NCI-H187 (cell line): ENCODE measurements at places on chromosomes 4 and X.

- DNase-seq: no peak
Measured at GRCh38 chr4:67678612-67679011, 22.3 kb downstream of the UBA6 start.

DNA sequence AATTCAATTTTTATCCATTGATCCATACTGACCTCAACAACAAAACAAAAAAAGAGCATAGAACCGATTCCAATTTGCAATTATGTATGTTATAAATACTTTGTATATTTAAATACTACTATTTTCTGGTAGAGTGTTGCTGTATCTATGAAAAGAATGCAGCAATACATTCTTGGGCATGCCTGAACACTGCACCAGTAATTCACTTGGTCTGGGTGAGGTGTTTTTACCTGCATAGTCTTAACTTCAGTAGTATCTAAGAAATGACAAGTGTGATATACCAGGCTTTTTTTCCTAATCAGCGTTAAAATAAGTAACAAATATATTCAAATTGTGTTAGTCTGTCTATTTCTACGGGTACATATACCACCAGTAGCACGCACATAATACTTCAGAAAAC lies 120.2 kb downstream of the KLHL13 start:
- DNase-seq: no peak

- DNase-seq: no peak
Measured at GRCh38 chrX:9522378-9523155, 57.7 kb downstream of the TBL1X start.

- DNase-seq: no peak
Measured at GRCh38 chrX:153763298-153763932, 634 bp upstream of the PLXNB3 start.

GRCh38 chrX:4129626-4130025 lies 416.2 kb upstream of the PRKX start:
- peak; percentile 62 for DNase-seq

DNA sequence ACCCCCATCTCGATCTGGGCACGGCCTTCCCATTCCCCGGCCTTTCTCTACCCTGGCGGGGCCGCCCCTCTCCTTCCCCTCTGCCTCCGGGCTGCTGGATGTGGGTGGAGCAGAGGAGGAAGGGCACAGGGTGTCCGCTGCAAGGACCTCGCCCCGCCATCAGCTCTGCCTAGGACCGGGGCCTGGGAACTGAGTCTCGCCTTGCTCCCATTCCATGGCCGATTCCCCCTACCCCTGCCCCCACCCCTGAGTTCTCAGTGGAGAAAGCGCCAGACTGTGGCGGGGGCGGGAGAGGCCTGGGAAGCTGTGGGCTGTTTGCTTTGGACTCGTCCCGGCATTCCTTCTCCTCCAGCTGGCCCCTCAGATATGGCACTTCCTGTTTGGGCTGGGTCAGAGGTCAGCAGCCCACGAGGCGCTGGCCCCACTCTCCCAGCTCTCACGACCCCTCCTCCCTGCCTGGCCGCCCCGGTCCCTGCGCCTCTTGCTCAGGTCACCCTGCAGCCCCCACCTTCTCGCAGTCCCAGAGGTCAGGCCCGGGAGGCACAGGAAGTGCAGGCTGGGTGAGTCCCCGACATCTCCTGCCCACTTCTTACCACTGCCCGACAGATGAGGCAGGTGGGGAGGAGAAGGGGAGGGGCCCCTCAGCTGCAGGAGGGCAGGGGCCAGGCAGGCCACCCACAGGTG lies 6.4 kb upstream of the BGN start:
- DNase-seq: no peak

- DNase-seq: no peak
Measured at GRCh38 chr4:23894021-23894420, 4.2 kb upstream of the PPARGC1A start.

GRCh38 chr4:146029939-146030710 lies 91.5 kb upstream of the ZNF827 start:
- no peak for DNase-seq

- no peak for DNase-seq
Measured at GRCh38 chr4:169286562-169287301, 16.0 kb upstream of the SH3RF1 start.

DNA sequence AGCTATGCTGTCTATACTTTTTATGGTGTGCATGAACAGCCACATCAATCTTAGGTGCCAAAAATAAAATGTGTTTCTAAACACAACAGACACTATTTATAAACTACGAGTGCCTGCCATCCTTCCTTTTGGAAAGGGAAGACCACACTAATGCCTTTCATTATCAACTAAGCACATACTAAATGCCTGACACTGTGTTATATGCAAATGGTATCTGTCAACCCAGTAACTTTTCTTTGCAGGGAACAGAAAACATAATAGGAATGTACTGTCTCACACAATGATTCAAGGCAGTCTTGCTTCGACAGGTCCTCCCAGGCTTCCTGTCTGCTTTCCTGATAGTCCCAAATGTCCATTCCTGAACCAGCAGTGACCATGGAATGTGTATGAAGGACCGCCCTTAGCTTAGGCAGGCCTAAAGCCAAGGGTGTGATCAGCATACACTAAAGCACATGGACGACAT lies 43.8 kb downstream of the ADGRA3 start:
- no peak for DNase-seq

GRCh38 chr4:110059556-110060191 lies 138.7 kb downstream of the ELOVL6 start:
- DNase-seq: no peak

DNA sequence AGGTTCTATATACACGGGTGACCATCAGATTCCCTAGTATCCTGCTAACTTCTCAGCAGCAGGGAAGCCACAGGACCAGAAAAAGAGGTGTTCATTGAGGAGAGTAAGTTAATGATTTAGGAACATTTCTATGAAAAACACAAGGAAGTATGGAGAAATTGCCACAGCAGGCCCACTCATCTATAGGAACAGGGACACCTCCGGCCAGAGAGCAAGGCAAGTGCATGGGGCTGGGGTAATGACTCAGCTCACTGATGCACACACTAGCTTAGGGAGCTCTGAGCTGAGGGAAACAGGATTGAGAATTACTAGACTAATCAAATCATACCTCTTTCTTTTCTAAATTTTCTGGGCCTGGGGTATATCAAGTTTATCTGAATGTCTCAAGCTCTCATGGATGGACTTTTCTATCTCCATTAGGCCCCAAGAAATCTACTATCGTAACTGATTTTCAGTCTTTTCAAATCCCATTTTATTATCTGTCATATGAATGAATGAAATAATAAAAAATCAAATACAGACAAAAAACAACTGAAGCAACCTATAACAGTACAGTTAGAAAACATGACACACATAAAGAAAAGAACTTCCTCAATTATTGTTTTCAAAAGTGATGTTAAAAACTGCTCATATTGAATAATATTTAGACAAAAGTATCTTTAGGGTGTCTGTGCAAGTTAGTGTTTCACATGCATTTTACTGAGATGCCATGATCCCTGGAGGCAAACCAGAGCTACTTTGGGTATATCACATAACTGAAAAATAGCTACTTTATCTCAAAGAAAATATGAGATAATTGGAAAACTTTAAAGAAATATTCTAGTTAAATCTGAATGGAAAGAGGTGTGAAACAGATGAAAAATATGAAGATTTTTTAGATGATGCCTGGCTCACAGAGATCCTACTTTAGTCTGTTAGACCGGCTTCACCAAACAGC lies 89.8 kb downstream of the FBXO8 start:
- DNase-seq: no peak

DNA sequence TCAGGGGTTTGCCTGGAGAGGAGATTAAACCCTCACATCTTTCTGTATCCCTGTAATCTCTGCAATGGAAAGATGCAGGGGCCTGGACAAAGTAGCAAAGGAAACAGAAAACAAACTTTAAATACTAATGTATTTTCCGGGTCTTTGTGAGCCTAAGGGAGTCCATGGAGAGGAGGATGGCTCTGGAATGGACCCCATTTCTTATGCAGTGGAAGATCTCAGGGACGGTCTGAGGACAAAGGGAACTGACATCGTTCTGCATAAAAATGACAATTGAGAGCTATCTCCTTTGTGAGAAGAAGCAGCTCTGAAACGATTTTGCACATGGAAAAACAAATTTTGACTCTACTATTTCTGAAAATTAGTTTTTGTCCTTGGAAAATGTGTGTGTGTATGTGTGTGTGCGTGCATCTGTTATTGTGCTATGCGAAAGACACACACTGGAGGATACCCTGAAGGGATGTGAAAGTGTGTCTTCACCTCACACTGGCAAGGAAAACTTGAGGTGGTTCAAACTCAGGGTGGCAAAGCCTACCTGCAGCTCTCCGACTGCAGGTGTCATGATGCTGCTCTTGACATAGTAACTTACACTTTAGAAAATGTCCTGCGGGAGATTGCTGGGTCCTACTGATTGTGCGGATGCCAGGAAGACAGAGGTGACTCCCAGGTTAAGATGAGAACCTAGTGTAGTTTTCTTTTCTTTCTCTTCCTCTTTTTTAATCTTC lies 126.4 kb upstream of the JADE1 start:
- DNase-seq: no peak

- no peak for DNase-seq
Measured at GRCh38 chrX:46408553-46409407, 136.4 kb downstream of the ZNF674 start.

GRCh38 chrX:97401154-97401553 lies 517.4 kb downstream of the RPA4 start:
- no peak for DNase-seq

- DNase-seq: no peak
Measured at GRCh38 chr4:138488533-138488932, 246.4 kb upstream of the SLC7A11 start.

GRCh38 chr4:128456171-128456570 lies 168.6 kb upstream of the PGRMC2 start:
- DNase-seq: no peak

DNA sequence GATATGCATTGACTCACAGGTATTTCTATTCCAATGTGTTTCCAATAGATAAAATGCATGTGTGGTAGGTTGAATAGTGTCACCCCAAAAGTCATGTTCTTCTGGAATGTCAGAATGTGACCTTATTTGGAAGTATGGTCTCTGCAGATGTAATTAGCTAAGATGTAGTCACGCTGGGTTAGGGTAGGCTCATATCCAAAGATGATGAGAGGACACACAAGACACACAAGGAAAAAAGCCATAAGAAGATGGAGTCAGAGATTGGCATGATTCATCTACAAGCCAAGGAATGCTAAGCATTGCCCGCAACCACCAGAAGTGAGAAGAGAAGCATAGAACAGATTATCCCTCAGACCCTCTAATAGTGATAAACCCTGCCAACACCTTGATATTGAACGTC lies 17.5 kb downstream of the ZNF330 start:
- DNase-seq: no peak

- DNase-seq: no peak
Measured at GRCh38 chrX:15143825-15144121, 126.1 kb downstream of the ASB9 start.

- DNase-seq: no peak
Measured at GRCh38 chrX:138008281-138008680, 442.4 kb downstream of the ZIC3 start.

DNA sequence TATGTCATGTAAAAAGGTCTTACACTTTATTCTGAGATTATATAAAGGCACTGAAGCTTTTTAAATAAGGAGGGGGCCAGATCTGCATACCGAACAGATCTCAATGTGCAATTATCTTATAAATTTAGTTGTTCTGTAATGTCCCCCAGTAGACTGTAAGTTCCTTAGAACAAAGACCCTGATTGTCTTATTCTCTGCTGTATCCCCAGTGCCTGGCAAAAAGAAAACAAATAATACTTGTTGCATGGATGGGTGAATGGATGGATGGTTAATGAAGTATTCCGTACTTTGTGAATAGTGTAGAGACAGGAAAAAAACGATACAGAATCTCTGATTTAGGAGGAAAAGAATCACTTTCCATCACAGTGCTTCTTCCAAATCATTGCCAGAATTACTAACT lies 141.5 kb downstream of the CHM start:
- DNase-seq: no peak

DNA sequence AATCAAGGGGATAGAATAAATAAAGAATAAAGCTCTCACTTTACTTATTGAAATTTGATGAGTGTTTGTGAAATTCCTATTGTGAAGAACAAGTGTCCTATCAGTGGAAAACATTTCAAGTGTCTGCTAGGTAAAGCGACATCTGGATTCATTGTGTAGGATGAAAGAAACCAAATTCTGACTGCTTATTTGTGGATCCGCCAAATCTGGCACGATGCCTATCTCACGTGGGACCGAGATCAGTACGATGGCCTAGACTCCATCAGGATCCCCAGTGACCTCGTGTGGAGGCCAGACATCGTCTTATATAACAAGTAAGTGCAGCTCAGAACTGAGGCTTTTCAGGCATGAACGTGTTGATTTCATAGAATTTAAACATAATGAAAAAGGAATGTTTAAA lies 1.9 kb downstream of the CHRNA9 start:
- DNase-seq: no peak

- no peak for DNase-seq
Measured at GRCh38 chrX:9339603-9340491, 125.0 kb upstream of the TBL1X start.

- DNase-seq: no peak
Measured at GRCh38 chr4:10207116-10207515, 90.5 kb upstream of the WDR1 start.

DNA sequence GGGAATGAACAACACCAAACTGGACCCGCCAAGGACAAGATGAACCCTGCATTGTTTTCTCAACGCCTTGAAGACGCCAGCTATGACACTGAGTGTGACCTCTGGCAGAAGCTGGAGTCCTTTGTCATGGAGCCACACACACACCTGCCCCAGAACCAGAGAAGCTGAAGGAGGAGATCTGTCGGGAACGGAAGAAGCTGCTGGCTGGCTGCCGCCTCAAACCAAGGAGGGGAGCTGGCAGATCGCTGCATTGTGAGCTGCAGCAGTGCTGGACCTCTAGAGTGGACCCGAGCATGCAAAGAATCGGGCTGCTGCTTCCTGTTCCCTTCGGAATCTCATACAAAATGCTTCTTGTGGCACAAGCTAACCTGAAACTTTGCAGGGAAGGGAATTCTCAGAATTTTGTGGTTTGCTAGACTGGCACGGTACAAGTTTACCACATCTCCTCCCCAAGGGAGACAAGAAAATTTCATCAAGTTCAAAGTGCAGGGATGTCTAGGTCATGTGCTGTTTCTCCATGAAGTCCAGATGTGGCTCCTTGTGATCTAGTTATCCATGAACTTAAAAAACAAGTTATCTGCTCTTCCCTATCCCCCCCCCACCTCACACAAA lies 23.4 kb upstream of the GLRB start:
- DNase-seq: no peak
